Memory B cell (primary cell): ENCODE measurements at places on chromosomes 5 and 9.

DNA sequence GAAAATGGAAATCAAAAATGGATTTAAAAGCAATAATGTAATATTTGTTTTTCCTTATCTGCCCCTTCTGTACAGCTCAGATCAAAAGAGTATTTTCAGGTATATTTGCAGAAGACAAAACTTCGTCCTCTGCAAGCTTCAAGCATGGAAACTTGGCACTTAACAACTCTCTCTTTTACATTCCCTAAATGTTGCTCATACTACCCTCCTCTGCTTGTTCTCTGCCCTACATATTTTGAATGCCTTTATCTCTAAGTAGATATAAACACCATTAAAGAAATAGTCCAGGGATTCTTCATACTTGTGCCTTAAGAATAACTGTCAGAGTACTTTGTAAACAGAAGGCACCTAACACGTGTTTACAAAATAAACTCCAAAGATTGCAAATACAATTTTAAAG, 19.2 kb upstream of the SMC2 start:
- no peak for DNase-seq

DNA sequence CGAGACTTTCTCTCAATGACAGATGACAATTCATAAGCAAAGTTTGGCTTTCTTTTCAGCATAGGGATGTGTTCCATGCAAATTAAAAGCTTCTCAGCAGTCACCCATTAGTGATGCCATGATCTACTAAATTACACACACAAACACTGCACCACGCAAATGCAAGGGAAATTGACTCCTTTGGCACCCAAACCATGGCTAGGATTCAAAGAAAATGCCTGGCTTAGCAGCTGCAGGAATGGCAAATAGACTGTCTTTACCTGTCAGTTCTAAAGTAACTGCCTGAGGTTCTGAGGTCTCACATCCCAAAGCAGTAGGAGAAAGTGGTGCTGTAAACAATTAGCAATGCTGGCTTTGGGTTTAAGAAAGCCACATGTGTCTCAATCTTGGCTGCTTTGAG, 108.6 kb upstream of the ATP10B start:
- no peak for DNase-seq

GRCh38 chr9:8074713-8075286, 275.2 kb upstream of the DMAC1 start:
- DNase-seq = no peak

GRCh38 chr5:179698935-179699615, at the start of gene CANX:
Gene CANX, plus strand, starts transcription at chr5:179698967. Its CDS starts 6,715 bp downstream, at chr5:179705682.
- no peak for DNase-seq

DNA sequence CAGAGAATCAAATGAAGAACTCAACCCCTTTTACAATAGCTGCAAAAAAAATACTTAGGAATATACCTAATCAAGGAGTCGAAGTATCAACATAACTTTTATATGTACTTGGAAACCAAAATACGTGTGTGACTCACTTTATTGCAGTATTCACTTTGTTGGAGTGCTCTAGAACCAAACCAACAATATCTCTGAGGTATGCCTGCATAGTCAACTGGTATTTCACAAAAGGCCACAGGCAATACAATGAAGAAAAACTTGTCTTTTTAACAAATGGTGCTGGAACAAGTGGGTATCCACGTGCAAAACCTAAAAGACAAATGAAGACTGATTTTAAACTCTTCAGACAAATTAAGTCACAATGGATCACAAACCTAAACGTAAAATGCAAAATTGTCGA, 385.7 kb downstream of the TLE1 start:
- DNase-seq = no peak

DNA sequence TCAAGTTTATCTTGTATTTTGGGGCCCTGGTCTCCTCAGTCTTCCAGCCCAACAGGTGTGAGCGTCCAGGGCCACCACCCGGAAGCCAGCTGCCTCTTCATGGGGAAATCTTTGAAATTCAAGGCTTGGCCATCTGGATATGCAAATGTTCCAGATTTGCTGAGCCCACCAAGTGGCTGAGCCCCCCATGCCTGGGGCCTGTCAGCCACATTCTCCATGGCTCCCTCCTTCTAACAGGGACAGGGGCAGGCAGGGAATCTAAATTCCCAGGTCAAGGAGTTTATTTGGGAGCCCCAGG, 14.2 kb upstream of the CXXC5 start:
- no peak for DNase-seq

DNA sequence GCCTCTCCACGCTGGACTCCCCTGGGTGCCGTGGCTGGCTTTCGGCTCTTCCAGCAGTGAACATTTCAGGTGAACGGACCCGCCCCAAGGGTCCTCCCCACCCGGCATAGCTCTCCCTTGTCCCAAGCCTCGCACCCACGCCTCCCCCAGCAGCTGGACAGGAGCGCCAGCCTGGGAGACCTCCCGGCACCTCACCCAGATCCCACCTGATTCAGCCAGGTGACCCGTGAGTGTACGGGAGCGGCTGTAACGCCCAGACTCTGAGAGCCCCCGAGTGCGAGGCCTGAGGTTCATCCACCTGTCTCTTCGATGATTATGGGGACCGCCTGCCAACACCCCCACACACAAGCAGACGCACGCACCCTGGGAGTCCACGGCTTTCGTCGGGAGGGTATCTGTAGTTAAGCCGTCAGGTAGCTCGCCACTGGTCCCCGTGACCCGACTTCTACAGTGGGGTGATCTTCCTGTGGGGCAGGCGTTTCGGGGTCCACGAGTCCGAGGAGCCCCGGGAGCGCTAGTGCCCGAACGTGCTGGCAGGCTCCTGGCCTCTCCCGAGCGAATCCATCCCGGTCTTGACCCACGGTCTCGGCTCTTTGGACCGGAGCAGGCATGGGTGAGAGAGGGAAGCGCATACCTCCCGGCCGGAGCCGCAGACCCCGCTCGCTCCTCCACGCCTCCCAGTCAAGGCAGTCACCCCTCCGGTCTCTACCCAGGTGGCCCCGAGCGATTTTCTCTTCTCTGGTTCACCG, 14.9 kb downstream of the TRIM7 start:
- DNase-seq = no peak
